ENCODE measurements at places on chromosomes 3 and 15.

- DNase-seq = no peak
Observed at GRCh38 chr15:35777061-35777460, 231.1 kb upstream of the DPH6 start.

DNA sequence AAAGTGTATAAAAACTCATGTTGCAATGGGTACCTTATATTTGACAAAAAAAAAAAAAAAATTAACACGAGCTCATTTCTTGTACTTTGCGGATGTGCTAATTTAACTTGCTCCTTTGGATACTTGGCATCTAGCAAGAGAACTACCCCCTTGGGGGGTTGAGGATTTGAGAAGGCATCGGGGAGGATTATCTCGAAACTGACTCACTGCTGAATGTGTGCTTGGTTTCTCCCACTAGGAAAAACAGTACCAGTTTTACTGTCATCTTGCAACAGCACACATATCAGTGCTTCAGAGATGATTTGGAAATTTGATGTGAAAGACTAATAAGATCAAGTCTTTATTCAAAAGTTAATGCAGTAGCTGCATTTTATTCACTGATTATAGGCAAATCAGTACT lies 891 bp downstream of the EXOG start:
- DNase-seq = no peak

- no peak for DNase-seq
Observed at GRCh38 chr3:134563601-134564000, 77.7 kb downstream of the CEP63 start.

DNA sequence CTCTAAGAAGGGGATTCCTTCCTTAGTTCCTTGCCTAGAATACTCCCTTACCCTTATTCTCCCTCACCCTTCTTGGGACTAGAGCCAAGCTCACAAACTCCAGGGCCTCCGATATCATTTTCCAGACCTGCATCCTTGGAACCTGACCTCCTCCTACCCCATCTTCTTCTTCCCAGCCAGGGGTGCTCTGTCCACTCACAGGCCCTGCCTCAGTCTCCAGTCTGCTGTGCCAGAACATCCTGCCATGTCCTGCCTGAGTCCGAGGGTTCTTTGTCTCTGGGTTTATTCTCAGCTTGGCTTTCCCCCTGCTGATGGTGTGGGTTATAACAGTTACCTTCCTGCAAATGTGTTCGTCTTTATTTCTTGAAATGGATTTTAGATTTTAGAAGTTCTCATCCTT lies 59.9 kb upstream of the MCF2L2 start:
- DNase-seq = no peak

- DNase-seq = no peak
Observed at GRCh38 chr3:3260870-3261269, 81.4 kb upstream of the CRBN start.

GRCh38 chr3:114872050-114872449 lies 275.0 kb downstream of the ZBTB20 start:
- DNase-seq = no peak

Measured in HEK293T (cell line).